Hematopoietic multipotent progenitor cell treated with erythropoietin and hydrocortisone succinate and interleukin-3 and kit ligand, for 4 days (in vitro differentiated cells): ENCODE measurements at places on chromosomes 11 and 22.
A peak's percentile ranks its signal among the peaks of the same experiment; 100 is the strongest.

GRCh38 chr11:788953-789940, 643 bp downstream of the CEND1 start:
- no peak for DNase-seq

GRCh38 chr11:112401036-112401769, 140.5 kb upstream of the PLET1 start:
- no peak for DNase-seq

GRCh38 chr11:204587-205109, 2.6 kb downstream of the BET1L start:
- DNase-seq = no peak

DNA sequence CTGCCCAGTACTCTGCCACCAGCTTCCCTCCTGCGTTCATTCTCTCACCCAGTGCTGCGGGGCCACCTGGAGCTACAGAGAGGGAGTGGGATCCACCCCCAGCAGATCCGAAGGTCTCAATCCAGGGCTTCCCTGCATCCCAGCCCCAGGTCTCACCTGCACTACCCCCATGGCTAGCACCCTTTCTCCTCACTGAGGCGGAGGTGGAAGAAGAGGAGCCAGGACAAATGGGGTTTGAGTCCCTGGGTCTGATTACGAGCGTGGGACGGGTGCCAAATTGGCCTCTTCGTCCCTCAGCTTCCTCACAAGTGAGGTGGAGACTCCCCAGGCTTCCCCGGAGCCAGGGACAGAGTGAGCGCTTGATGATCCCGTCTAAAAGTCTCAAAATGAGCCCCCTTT, 64.2 kb downstream of the NFAM1 start:
- DNase-seq = no peak

DNA sequence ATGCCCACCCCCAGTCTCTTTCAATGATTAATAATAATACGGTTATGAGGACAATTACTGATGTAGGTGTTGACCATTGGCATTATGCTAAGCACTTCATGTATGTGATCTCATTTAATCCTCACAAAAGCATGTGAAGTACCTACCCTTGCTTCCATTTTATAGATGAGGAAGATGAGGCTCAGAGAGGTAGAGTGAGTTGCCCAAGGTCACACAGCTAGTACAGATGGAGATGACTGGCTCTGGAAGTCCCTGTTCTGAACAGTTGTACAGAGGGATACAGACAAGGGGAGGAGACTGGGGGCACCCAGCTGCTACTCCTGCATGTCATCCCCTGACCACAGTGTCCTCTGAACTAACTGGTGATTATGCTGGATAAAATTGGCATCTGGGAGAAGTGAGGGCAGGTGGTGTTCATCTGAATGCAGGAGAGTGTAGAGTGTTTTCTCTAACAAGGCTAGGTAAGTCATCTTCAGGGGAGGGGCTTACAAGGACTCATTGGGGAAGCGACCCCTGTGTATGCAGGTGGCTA, 43.2 kb downstream of the KIAA1671 start:
- no peak for DNase-seq

- peak; percentile 3 for DNase-seq
These were observed 304.1 kb upstream of the ANO5 start for GRCh38 chr11:21888814-21889213.

GRCh38 chr11:68528630-68529029, 68.1 kb downstream of the PPP6R3 start:
- peak; percentile 32 for DNase-seq

DNA sequence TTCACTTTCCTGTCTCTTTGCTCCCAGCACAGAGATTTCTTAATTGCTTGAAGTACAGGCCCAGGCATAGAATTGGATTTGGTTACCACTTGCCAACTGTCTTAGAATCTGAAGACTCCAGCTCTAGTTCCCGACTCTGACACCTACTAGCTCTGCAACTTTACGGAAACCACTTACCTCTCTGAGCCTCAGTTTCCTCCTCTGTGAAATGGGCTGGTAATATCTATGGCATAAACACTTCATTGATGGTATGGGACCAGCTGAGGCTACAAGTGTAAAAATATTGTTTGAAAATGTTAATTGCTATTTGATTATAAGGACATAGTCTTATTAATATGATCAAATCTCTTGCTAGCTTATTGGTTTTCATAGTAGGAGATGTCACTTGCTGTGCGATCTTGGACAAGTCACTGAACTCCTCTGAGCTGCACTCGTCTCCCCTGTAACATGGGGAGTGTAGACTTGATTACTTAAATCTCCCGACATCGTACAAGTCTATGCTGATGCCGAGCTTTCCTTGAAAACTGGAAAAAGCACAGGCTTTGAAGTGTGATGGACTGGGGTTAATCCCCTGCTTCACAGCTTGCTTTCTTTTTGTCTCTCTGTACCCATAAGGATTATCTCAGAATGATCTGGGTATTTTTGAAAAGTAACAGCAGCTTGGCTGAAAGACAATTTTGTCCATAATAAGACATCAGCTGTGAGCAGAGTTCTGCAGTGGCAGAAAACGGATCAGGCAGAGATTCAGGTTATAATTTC, 11.8 kb upstream of the E2F8 start:
- DNase-seq = no peak

DNA sequence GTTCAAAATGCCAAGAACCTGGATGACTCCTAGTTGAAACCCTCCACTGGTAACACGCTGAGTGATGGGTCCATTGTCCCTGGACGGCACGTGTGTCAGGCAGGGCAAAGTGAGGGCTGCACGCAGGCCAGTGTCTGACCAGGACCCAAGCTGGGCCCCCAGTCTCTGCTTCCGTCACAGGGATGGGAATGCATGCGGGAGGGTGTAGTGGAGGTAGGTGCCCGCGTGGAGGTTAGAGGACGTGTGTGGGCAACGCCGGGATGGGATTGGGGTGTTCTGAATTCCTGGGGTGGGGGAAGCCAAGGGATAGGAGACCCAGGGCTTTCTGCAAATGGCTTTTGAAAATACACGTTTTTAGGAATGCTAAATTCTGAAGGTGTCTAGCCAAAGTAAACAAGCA, 943.3 kb downstream of the BRD1 start:
- DNase-seq = no peak

DNA sequence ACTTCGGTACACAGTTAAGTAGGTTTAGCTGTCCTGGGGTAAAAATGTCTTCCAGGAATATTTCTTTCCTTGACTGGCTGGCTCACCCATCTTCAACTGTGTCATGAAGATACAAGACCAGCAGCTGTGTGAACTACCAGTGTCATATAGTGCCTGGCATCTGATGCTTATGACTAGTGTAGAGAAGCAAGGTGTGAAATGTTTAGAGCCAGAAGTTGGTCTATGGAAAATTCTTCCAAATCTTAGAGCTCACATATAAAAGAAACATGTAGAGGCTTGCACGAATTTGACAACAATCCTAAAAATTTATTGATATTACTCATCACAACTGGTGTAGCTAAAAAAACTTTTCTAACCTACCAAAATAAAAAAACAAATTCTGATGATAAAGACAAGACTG, 54.4 kb downstream of the ARL14EP start:
- no peak for DNase-seq

- DNase-seq = peak; percentile 81
These were observed 16.9 kb downstream of the UPB1 start for GRCh38 chr22:24512043-24512442.

DNA sequence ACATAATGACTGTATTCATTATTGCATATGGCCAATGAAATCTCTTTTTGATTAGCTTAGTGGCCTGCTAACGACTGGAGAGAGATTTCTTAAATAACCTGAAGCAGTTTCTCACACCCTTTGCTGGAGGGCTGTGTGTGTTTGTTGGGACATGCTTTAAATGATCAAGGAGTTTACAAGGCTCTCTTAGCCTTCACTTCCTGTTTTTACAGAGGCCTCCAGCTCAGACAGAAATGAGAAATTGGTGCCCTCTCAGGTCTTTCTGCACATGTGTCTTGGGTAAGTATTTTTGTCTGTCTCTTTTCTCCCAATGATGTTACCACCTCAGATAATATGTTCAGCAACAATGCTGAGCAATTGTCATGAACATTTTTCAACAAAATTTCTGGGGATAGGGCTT, 884.4 kb upstream of the CNTN5 start:
- peak; percentile 1 for DNase-seq

DNA sequence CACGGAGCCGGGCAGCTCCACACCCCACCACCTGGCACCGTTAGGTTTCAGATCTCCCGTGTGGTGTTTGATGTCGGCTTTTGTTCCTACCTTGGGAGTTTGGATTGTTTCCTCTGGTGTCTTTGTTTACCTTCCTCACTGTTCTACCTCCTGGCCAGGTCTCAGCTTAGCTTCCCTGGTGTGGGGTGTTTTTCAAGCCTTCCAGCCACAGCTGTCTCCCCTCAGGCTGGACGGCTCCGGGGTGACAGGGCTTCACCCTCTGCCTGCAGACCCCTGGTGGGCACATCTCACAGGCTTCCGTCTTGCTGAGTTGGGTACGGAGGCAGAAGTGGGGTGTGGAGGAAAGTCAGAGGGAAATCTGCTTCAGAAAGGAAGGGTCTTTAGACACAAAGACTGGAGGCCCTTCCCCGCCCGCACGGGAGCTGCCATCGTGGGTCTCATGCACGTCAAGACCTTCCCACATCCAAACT, 59.6 kb upstream of the EMID1 start:
- no peak for DNase-seq

DNA sequence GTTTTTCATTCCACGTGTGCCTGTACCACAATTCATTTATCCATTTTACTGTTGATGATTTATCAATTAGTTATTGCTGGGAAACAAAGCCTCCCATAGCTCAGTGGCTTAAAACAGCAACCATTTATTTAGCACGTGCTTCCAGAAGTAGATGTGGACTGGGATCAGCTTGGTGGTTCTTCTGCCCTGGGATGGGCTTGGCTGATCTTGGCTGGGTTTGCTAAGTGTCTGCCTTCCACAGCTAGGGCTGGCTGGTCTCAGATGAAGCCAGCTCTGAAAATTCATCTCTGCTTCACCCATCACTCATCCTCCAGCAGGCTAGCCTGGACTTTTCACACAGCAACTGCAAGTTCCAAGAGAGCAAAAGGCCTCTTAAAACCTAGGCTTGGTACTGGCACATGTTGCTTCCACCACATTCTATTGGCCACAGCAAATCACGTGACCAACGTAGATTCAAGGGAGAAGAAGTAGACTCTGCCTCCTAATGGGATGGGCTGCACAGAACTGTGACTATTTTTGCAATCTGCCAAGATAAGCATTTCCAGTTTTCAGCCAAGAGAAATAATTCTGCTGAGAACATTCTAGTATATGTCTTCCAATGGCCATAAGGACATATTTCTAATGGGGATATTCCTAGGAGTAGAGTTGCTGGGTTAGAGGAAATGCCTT, 124.9 kb downstream of the MN1 start:
- no peak for DNase-seq

GRCh38 chr11:69637198-69637940, 3.6 kb upstream of the CCND1 start:
- no peak for DNase-seq

DNA sequence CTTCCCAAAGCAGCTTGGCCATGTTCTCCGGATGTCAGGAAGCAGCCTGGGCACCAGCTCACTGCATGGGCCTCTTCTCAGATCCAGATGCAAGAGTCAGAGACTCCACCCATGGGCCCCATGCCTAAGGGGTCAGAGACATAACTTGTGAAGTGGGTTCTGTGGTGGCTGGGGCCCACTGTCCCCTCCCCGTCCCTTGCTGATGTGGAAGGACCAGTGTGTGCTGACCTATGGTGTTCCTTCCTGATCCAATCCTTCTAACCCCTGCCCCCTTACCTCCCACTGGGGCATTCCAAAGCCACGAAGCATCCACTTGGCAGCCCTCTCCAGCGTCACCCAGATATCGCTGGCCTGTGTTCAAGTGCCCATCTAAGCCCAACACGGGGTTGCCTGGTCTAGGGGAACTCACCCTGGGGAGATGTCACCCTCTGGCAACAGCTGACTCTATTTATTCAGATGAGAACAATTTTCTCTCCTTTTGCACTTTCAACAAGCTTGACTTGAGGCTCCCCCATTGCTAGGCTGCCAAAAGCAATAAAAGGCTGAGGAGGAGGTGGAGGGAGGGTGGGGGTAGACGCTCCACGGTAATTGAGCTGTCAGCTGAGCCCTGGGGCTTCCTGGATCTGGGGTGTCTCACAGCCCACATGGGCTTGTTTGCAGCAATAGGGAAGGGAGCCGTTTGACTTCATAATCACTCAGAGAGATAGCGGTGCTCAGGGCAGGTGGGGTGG, 158.5 kb downstream of the ADAMTS15 start:
- no peak for DNase-seq

GRCh38 chr11:24496386-24496735, 492 bp upstream of the LUZP2 start:
- DNase-seq = no peak
